Activated naive CD8-positive, alpha-beta T cell treated with anti-CD3 and anti-CD28 coated beads, Interleukin-2, amount 50 U/mL, for 16 hours (primary cell): ENCODE measurements at places on chromosomes 3 and 15.
A peak's percentile ranks its signal among the peaks of the same experiment; 100 is the strongest.

DNA sequence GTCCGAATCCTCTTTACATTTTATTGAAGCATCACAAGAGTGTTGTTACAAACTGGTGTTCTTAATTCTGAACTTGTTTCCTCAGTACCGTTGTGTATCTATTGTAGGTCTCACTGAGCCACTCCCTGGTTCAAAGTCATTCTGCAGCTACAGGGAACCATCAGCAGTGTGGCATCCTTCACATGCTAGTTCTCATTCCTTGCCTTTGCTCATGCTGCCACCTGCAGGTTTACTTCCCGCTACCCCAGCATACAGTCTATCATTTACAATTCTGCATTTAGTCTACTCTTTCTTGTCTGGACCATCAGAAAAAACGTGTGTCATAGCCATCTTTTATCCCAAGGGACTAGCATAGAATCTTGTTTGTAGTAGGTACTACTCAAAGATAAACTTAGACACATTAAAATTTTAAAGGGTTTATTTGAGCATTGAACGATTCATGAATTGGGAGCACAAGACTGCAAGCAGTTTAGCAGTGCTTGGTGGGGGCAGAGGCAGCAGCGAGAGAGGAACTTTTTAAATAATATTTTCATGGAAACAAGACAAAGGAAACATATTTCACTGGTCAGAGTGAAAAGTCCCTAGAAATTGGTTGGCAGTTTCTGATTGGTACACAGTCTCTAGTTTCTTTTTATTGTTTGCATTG lies 402.1 kb downstream of the CADM2 start:
- DNase-seq = no peak

GRCh38 chr3:189355481-189356201 lies 183.9 kb downstream of the TPRG1 start:
- no peak for DNase-seq

DNA sequence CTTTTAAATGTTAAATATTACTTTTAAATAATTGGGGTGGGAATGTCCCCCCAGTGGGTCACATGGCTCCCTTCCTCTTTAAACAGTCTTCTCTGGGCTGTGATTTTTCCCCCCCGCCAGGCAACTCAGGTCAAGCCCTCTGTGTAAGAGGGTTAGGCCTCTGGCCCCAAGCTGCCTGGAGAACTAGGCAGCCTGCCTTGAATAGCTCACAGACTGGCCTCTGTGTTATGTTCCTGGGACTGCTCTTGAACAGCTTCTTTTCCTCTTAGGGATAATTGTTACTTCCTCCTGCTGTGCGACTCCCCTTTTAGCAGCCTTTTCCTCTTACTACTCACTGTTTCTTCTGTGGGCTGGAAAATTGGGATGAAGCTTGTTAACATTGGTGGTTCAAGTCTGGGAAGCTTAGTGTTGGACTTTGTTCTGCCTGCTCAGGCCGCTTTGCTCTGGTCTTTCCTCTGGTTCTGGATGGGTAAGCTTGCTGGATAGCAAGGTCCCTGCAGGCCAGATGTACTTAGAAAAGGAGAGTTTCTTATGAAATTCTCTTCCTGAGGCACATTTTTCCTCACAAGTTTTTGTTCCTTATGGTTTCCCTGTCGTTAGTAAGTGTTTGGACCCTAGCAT lies 2.2 kb downstream of the TEX264 start:
- no peak for DNase-seq

- DNase-seq = no peak
Observed at GRCh38 chr15:66963710-66964109, 101.7 kb upstream of the SMAD3 start.

- DNase-seq = no peak
Observed at GRCh38 chr15:48532946-48533345, 112.6 kb downstream of the FBN1 start.

GRCh38 chr15:68783226-68784058 lies 37.3 kb downstream of the ANP32A start:
- DNase-seq = peak; percentile 37

DNA sequence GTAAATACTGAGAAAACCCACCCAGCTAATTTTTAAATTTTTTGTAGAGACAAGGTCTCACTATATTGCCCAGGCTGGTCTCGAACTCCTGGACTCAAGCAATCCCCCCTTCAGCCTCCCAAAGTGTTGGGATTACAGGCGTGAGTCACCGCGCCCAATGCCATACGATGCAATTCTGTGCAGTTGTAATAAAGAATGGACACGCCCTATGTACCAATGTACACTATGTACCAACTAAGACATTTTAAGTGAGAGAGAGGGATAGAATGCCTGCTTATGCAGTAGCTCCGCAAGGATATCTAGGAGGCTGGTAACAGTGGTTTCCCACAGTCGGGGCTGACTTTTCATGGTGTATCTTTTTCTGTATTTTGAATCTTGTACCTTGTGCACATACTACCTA lies 14.6 kb downstream of the ZNF710 start:
- DNase-seq = no peak

DNA sequence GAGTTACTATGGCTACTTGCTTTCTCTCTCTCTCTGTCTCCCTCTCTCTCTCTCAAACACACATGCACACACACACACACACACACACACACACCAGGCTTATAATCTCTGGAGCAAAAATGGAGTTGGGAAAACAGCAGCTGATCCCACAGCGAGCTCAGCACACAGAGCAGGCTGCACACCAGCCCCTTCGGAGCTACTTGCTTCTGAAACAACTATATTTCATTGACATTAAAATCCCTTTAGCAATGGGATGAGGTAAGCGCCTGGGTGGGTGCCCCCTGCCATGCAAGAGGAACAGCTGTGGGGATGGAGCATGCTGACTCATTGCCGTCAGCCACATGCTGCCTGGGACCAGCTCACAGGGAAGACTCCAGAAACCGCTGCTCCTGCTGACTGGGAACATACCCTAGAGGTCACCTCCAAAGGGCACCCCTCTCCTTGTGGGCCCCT lies 45.7 kb downstream of the B3GNT5 start:
- DNase-seq = no peak

- DNase-seq = no peak
Observed at GRCh38 chr15:39788108-39788507, 5.5 kb upstream of the FSIP1 start.

DNA sequence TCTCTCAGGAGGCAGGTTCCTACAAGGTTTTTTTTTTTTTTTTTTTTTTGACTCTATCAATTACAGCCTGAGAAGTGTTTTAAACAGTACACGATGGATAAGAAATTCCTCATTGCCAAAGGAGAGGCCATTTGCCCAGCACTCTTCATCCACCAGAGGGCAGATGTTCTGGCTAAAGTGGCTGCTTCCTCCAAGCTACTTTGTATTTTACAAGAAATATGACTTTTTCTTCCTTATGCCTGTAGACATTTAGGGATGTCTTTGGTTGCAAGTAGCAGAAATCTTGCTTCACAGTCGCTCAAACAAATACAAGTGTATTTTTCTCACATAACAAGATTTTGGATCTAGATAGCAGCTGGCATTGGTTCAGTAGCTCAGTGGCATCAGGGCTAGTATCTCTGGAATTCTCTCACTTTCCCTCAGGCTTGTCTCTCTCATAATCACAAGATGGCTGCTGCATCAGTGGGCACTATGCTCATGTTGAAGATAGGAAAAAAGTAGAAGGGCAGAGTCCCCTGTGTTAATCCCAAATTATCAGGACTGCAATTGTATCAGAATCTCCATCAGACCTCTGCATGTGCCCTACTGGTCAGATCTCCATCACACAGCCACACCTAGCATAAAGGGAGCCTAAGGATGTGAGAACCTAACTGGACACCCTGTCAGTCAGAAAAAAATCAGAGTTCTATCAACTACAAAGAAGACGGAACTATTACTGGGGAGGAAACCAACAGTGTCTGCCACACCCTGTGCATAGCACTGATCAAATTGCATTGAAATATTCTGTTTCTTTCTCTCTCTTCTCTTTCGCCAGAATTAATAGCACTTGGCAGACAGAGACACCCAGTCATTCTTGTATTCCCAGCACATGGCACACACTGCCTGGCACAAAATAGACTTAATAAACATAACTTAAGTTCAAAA lies 138.9 kb upstream of the COL8A1 start:
- no peak for DNase-seq

DNA sequence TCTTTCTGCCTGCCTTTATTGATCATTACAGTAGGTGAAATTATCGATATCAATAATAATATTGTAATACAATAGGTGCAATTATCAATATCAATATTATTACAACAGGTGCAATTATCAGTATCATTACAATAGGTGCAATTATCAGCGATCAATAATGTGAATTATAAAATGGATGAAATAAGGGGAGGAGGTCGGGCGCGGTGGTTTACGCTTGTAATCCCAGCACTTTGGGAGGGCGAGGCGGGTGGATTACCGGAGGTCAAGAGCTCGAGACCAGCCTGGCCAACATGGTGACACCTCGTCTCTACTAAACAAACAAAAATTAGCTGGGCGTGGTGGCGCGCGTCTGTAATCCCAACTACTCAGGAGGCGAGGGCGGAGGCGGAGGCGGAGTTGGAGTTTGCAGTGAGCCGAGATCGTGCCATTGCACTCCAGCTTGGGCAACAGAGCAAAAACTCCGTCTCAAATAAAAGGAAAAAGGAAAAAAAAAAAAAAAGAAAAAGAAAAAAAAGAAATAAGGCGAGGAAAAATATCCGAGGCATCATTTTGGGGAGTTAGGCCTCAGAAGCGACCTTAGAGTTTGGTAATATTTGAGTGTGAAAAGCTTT lies 611 bp upstream of the BNIP2 start:
- DNase-seq = peak; percentile 4

GRCh38 chr3:182252802-182253201 lies 540.5 kb upstream of the ATP11B start:
- DNase-seq = no peak

DNA sequence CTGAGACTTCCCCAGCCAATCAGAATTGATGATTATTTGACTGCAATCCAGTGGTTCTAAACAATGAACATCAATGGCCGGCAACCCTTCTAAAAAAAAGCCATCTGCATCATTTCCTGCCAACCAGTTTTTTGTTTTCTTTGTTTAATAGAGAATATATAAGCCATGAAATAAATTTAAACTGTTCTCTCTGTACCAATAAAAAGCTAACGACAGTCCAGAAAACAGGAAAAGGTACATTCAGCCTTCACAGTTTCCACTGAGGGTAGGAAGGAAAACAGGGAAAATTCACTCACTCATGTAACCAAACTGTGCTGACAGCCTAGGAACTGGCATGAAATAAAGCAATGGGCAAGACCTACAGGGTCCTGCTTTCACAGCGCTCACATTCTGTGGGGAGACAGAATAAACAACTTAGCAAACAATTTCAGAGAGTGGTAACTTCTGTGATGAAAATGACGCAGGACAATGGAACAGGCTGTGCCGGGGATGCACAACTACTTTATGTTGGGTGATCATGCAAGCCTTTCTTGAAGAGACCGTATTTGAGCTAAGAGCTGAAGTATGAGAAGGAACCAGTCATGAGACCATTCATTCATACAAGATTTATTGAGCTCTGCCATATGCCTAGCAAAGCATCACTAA lies 630.1 kb downstream of the MAGI1 start:
- no peak for DNase-seq

- DNase-seq = no peak
Observed at GRCh38 chr3:99482191-99482590, 156.2 kb upstream of the COL8A1 start.

- no peak for DNase-seq
Observed at GRCh38 chr15:99408236-99409096, 157.2 kb downstream of the LRRC28 start.

- no peak for DNase-seq
Observed at GRCh38 chr3:4580346-4581123, 87.4 kb downstream of the ITPR1 start.

- no peak for DNase-seq
Observed at GRCh38 chr3:100972867-100973266, 20.4 kb downstream of the ABI3BP start.

DNA sequence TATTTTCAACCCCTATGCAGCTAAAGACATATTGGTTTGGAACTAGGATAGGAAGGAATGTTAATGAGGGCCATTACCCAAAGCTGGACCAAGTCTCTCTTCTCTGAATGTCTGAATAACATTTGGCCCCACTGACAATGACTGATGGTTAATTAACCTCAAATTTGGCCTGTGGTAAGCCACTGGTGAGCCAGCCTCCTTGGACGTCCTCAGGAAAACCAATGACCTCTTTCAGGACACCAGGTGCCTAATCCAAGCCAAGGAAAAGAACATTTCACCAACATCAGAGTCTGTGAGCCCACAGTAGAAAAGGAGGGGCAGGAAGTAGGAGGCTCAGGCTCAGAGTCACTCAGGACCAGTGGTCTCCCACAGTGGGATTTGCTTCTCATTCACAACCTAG lies 56.4 kb upstream of the ETV5 start:
- no peak for DNase-seq

- DNase-seq = no peak
Observed at GRCh38 chr3:197466586-197467399, 89.0 kb downstream of the BDH1 start.

DNA sequence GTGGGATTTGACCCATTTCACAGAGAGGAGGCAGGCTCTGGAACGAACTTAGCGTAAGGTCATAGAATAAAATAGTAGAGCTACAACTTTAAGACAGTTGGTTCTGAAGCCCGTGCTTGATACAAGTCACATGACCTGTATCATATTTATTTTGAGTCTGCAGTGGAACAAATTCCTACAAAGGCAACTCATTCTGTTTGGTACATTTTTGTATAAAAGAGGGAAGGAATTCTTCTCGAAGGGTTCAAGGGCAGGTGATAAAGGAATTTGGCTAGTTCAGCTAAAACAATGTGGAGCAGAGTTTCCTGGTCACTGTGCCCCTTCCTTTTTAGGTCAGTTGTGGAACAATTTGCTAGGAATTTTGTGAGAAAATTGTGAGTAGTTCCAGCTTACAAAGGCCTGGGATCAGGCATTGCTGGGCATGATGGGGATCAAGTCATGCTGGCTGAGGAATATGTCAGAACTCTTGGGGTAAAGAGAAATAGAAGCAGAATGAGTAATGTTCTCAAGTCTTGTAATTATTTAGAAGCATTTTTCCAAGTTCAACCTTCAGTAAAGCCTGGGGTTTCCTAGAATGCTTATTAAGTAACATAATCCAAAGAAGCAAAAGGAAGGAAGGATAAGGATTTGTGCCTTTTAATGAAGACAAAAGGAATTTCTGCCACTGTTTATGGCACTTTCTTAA lies 19.1 kb downstream of the USP3 start:
- no peak for DNase-seq

- DNase-seq = no peak
Observed at GRCh38 chr3:44001072-44001471, 240.6 kb upstream of the TOPAZ1 start.

- no peak for DNase-seq
Observed at GRCh38 chr3:9384141-9384828, 13.1 kb upstream of the SETD5 start.

- DNase-seq = no peak
Observed at GRCh38 chr15:83753872-83754493, 100.1 kb downstream of the ADAMTSL3 start.

GRCh38 chr3:83842511-83842910 lies 1116.3 kb upstream of the CADM2 start:
- DNase-seq = no peak

DNA sequence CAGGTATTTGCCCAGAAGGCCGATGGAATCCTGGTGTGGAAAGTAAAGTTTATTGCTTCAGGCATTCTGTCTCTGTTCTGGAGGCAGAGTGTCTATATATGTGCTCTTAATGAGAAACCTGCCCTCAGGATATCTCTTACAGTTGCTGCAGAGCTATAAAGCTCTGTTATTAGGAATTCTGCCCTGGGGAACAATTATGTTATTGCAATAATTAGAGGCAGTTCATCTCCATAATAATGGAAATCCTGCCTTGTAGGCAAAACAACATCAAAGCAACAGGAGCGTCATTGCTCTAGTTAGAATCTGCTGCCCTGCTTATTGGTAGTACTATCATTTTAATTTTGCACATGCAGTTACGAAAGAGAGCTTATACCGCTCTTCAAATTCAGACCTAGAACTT lies 175.6 kb downstream of the IL5RA start:
- DNase-seq = no peak
